ENCODE measurements at places on chromosomes 4 and X.

GRCh38 chrX:20217271-20217670, 49.4 kb downstream of the RPS6KA3 start:
- peak; percentile 74 for DNase-seq

DNA sequence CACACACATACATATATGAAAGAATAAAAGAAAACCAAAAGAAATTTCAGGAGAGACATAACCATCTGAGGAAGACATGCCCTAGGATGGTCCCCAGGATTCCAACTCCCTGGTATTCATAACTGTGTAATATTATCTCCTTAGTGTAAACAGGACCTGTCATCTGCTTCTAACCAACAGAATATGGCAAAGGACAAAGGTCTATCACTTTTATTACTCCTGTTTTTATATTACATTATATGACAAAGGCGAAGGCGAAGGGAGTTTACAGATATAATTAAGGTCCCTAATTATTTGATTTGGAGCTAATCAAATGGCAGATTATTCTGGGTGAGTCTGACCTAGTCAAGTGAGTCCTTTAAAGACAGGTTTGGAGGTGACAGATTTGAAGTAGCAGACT, 155.1 kb downstream of the MID1 start:
- no peak for DNase-seq

DNA sequence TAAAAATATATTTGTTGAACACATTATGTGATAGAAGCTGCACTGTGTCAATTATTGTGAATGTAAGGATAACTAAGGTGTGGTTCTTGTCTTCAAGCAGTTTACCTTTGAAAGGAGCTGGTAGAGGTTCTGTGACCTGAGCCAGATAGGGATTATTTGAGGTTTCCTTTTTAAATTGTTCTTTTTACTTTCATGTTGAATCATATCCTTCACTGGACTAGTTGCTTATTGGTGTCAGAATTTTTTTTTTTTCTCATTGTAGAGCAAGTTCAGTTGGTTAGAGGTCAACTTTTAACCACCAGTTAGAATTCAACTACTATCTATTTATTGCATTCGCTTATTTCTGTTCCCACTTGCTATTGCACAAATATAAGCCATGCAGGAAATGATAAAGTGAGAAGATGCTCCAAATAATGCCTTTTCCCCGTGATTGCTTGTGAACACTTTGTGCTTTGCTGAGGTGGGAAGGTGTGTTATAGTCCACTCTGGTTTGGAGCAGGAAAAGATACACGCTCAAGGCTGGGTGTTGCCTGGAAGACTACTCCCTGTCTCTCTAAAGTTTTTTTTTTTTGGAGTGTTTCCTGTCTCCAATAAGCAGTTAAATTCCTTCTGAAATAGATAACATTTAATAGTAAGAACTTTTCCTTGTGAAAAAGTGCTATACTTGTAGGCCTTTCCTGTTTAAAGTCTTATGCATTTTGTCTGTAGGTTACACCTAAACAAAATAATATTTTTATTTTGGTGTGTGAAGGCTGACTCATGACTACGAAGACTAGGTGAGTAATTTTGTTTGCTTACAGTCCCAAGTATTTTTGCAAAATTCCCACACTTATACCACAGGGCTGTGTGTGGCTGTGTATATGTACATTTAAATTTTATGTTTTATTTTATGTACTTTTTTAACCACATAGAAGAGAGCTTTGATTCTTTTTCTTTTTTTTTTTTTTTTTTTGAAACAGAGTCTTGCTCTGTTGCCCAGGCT, 83.8 kb upstream of the LCORL start:
- DNase-seq = no peak

- peak; percentile 40 for DNase-seq
Measured at GRCh38 chr4:126533146-126533805, 1099.5 kb upstream of the INTU start.

GRCh38 chr4:84809946-84810345, 156.5 kb downstream of the WDFY3 start:
- DNase-seq = no peak

GRCh38 chr4:98950925-98951324, 22.0 kb upstream of the EIF4E start:
- no peak for DNase-seq

GRCh38 chr4:184100297-184100885, 117.3 kb downstream of the ENPP6 start:
- DNase-seq = no peak

DNA sequence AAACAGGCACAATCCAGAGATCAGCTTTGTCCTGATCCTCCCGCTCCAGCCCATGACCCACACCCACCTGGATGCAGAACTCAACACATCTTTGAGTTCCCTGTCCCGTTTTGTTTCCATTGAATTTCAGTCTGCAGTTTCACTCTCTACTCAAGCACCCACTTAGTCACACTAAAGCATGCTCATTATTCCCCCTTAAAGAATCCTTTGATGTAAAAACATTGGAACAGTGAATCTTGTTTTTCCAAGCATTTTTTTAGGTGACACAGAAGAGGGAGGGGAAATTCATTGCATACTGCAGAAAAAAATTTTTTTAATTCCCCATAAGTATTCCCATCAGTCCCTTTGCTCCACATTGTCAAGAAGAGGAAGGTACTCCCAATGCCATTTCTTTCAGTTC, 249.7 kb upstream of the TTC29 start:
- no peak for DNase-seq

DNA sequence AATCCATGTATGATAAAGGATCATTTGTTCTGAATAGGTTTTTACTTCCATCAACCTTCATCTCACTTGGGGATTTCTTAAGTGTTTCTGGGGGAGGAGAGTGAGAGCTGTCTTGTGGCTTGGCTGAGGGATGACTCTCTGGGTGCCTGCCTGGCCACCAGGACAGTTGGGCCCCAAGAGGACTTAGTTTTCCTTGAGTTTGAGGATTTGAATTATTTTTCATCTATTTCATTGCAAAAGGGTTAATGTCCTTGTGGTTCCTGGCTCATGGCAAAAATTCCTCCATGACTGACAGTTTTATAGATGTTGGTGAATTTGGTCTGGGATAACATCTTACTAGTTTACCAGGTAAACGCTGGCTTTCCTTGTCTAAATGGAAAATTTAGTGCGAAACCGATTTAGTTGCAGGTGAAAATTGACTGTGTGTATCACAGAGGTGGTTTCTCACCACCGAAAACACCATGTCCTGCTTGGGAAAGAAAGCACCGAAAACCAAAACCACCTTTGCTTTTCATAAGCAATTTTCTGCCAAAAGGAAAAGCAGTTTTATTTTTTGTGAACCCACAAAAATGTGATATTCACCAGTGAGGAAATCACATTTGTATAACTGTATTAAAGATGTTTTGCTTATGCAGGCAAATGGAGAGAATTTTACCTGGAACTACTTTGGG, 331.3 kb upstream of the SFRP2 start:
- DNase-seq = no peak

- no peak for DNase-seq
Measured at GRCh38 chr4:25609976-25610375, 45.7 kb upstream of the SLC34A2 start.

- DNase-seq = peak; percentile 47
Measured at GRCh38 chr4:183264614-183265013, 55.5 kb downstream of the CLDN22 start.

- DNase-seq = peak; percentile 23
Measured at GRCh38 chr4:136750897-136751296, 781.4 kb downstream of the PCDH18 start.

- no peak for DNase-seq
Measured at GRCh38 chr4:85391589-85392410, 83.2 kb upstream of the ARHGAP24 start.

GRCh38 chr4:155999725-156000124, 46.1 kb upstream of the CTSO start:
- DNase-seq = peak; percentile 47

DNA sequence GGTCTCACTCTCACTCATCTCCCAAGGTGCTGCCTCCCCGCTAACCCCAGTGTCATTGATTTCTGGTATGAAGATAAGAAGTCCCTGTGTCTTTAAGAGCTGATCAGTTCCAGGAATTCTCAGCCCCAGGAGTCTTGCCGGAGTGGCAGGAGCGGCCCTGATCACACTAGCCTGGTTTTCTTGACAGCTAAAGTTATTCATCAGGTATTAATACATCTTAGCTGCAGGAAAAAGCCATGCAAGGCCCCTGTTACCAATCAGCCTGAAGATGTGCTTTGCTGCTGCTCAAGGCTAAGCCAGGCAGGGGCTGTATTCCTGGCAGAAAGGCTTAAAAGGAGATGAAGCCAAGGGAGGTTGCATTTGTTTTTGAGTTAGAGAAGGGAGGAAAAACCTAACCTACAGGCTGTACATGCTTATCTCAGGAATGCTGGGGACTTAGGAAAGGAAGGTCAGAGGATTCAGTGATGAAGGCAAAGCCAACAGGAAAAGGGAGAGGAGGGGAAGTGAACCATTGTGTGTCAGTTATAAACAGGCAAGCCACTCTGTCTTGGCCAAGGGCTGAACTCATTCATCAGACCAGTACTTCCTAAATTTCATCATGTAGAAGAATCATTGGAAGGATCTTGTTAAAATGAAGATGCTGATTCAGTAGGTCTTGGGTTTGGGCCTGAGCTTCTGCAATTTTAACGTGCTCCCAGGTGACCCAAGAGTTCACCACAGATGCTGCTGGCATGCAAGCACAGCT, 8.6 kb downstream of the SRPX start:
- DNase-seq = no peak

DNA sequence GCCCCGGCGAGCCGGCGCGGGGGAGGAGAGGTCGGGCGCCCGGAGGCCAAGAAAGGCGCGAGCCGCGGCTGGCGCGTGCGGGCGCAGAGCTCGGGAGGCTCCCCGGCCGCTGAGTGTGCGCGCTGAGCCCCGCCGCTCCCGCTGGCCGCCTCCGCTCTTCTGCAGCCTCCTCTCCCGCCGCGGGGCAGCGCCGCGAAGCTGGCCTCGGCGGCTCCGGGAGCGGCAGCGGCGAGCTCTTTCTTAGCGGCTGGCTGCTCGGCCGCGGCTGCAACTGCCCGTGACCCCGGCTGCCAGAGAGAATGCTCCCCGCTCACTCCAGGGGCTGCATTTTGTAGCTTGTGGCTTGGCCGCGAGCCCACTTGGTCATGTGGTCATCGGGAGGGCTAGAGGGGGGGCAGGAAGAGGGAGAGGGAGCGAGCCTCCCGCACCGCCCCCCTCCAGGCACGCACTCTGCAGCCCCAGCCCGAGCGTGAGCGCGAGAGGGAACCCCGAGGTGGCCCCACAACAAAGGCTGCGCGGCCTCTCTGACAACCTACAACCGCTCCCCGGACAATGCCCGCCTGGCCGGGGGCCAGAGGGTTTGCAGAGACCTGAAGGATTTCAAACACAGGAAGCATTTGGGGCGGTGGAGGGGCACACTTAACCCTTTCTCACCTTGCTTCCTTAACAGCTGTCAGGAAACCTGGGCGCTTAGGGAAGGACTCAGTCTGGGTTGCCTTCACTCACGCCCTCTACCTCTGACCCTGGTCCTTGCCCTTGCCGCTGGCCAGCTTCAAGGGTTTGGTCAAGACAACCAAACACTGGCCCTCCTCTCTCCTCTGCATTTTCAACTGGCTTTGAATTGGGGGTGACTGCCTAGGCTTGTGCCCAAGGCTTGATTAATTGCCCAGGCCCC, at the start of gene APLN:
TSS of gene APLN (minus strand) at position 305 of the 895 bp plus-strand sequence. CDS start 326 bp downstream, outside the sequence.
- peak; percentile 63 for DNase-seq

- no peak for DNase-seq
Measured at GRCh38 chr4:188023682-188024081, 28.1 kb downstream of the ZFP42 start.

GRCh38 chrX:43666311-43666912, 10.3 kb downstream of the MAOA start:
- no peak for DNase-seq

GRCh38 chrX:41382714-41383645, 49.0 kb downstream of the DDX3X start:
- DNase-seq = peak; percentile 31

- DNase-seq = peak; percentile 25
Measured at GRCh38 chrX:1212532-1212931, at the start of gene CRLF2. CRLF2 (minus strand) TSS chrX:1212649; CDS start chrX:1212634, 15 bp downstream.

GRCh38 chr4:77158487-77158861, 1.5 kb downstream of the CCNG2 start:
- DNase-seq = peak; percentile 57

DNA sequence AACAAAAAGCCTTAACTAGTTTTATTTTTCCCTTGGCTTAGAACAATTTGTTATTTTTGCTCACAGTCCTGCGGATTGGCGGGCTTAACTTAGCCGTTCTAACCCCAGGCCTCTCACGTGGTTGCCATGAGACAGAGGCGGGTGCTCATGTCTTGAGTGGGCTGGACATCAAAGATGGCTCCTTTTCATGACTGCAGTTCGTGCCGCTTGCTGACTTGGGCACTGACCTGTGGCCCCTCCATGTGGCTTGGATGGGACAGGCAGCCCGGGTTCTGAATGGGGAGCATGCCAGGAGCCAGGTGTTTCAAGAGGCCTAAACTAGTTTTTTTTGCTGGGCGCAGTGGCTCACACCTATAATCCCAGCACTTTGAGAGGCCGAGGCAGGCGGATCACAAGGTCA, 40.7 kb downstream of the CDS1 start:
- DNase-seq = no peak

GRCh38 chr4:30117433-30117832, 602.7 kb upstream of the PCDH7 start:
- no peak for DNase-seq

DNA sequence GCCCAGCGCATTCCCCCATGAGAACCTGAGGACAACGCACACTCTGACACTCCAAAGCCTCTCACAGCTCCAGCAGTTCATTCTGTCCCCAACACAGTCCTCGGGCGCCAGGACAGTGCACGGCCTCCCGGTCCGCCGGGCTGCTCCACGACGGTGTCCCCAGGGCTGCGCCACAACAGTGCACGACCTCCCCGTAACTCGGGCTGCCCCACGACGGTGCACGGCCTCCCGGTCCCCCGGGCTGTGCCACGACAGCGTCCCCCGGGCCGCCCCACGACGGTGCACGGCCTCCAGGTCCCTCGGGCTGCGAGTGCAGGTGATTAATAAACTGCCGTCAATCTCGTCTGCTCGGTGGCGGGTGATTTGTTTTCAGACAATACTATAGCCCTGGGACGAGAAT, 585.1 kb upstream of the FRG1 start:
- no peak for DNase-seq

GRCh38 chr4:111959222-111959621, 186.0 kb upstream of the FAM241A start:
- DNase-seq = no peak

- no peak for DNase-seq
Measured at GRCh38 chr4:126358041-126358440, 1043.3 kb downstream of the FAT4 start.

GRCh38 chr4:87805971-87806370, 6.6 kb downstream of the IBSP start:
- DNase-seq = peak; percentile 27

DNA sequence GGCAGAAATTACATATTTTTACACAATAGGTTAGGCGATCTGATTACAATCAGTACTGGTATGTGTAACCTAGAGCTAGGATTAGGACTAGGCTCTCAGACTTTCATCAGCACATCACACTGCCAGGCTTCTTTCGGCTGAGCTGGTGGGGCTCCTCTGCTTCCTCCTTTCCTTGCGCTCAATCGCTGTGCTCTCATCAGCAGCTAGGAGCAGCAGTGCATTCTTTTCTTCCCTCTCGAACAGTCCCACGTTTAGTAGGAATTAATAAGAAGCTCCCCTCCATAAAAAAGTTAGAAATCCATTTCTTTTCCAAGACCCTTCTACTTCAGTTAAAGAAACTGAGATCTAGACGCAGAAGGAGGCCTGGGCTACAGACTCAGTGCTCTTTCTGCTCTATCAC, 350.4 kb downstream of the SPRY1 start:
- peak; percentile 7 for DNase-seq

Data from adipocyte (in vitro differentiated cells).